Dermis microvascular lymphatic vessel endothelial cell (primary cell): ENCODE measurements at places on chromosomes 6 and 20.

DNA sequence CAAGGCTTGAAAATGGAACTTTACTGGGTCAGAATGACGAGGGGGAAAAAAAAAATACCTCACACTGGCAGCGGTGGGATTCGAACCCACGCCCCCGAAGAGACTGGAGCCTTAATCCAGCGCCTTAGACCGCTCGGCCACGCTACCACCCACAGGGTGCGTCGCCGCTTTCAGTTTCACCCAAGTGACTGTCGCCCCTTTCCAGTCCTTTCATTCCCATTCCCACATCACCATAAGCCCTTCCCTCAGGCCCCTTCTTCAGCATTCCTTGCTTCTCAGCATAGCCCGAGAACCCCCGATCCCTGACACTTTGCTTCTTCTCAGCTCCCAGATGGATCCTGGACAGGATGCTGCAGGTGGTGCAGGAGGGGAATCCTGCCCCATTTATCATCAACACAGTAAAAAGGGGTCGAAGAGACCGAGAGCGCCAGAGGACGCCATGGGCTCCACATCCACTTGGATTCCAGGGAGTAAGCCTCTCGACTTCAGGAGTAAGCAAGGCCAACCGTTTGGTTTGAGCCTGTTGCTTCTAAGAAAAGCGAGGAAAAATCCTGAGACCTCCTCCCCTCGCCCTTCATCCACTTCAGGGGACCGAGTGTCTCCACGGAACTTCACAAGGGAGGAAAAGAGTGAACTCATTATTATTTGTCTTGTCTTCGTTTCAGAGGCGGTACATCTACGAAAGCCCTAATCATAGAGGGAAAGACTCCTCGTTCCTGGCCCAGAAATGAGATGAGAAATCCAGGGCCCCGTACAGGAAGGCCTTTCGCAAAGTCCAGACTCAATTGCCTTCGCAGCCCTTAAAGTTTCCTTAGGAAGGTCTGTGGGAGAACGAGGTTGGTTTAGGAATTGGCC lies 20.0 kb upstream of the TRIM27 start:
- peak; percentile 74 for DNase-seq

- no peak for DNase-seq
Observed at GRCh38 chr6:7647504-7647903, 57.5 kb downstream of the SNRNP48 start.

GRCh38 chr20:2794866-2795447 lies 5.5 kb downstream of the CPXM1 start:
- no peak for DNase-seq

DNA sequence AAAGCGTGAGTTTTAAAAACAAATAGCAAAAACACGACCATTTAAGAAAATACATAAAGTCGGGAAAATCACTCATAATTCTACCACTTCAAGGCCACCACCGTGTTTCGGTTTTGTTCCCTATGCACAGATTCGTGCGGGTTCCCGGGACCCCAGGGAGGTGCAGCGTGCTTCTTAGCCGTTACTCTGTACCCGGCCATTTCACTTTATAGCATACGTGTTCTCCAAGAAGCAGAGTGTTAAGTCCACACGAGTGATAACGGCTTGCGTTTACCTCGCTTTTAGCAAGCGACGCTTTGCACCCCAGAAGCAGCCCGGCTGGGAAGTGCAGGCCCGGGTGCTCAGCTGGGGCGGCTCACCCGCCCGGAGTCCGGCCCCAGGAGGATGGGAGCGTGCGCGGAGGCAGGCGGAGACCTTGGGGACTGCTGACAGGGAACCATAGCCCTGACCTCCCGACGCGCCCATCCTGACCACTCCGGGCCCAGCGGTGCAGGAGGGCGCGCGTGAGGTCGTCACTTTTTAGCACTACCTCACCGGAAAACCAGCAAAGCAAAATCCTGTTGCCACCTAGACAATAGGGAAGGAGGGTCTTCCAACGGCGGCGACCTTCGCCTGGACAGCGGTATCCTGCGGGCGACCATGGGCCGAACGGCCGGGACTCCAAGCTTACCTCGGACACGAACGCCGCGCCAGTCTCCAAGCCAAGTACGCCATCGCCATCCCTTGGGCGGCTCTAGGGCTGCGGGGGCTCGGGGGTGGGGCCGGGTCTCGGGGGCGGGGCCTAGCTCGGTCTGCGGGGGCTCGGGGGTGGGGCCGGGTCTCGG lies at the start of gene ECI2:
Gene ECI2, minus strand, starts transcription at position 735 of the 824 bp plus-strand sequence. Its CDS starts 15 bp downstream, at position 720.
- peak; percentile 18 for DNase-seq

DNA sequence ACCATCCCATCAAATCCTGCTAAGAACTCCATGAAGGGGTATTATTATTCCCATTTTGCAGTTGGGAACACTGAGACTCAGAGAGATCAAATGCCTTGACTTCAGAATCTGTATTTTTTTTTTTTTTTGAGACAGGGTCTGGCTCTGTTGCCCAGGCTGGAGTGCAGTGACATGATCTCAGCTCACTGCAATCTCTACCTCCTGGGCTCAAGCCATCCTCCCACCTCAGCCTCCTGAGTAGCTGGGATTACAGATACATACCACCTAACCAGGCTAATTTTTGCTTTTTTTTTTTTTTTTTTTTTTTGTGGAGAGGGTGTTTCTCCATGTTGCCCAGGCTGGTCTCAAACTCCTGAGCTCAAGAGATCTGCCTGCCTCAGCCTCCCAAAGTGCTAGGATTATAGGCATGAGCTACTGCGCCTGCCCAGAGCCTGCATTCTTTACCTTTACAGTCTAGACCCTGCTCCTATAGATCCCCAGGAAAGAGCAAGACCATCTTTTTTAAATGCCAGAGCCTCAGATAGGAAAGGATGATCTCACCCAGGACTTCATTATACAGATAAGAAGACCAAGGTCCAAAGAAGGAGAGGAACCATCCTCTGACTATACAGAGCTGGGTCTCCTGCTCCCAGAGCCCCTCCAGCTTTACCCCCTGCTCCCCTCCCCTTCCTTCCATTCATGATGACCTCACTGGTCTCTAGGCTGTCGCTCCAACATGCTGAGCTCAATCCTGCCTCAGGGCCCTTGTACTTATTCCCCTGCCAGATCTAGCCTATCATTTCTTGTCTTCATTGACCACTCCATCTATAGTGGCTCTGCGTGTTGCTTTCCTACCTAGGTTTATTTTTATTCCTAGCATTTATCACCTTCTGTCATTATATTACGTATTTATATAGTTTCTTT lies 138.6 kb downstream of the CEBPB start:
- no peak for DNase-seq

- DNase-seq = peak; percentile 88
Observed at GRCh38 chr20:47568019-47568418, 66.3 kb downstream of the NCOA3 start.

GRCh38 chr20:3162080-3162611 lies 2.5 kb upstream of the FASTKD5 start:
- DNase-seq = no peak

DNA sequence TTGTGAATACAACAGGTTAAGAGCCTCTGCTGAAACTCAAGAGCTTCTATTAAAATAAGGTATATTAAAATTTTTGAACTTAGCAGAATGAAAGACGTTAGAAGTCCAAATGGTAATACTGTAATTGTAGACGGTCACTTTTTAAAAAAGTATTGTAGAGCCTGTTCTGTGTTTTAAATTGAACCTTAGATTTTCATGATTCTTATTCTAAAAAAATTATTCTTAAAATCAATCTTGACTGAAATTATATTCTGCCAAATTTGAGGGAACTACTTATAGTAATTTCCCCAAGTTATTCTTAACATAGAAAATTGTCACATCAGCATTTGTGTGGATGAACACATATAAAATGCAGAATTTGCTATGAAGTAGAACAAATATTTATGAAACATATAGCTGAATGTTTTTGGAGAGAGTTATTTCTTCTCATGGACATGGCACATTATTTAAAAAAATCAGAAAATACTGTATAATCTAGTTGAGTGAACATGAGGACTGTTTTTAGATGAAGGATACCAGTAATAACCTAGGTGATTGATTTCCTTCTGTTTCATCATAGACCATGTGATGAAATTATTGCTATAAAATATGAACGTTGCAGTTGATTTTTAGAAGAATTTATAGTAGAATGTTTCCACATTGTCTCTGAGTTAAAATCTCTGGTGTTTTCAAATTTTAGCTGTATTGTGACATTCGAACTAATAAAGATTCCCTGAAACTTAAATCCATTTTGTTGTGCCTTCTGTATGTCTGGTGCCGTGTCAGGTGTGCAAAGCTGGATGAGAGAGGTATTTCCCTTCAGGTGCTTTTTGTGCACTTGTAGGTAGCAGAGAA lies 2.8 kb downstream of the TBPL1 start:
- DNase-seq = no peak

DNA sequence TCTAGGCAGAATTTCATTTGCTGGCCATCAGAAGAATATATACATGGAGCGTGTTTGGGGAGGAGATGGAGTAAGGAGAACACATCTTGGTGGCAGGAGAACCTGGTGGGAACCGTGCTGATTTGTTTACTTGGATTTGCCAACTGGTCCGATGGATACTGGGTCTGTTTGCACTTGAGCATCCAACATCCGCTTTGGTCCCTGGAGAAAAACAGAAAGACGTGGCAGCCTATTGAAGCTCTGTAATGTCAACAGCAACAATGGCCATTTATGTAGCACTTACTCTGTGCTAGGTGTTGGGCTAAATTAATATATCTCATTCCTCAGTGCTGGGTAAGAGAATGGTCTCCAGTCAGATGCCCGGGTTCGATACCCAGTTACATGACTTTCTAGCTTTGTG lies 125.6 kb downstream of the BCAS1 start:
- no peak for DNase-seq

- no peak for DNase-seq
Observed at GRCh38 chr6:162488444-162488843, 239.1 kb downstream of the PRKN start.

DNA sequence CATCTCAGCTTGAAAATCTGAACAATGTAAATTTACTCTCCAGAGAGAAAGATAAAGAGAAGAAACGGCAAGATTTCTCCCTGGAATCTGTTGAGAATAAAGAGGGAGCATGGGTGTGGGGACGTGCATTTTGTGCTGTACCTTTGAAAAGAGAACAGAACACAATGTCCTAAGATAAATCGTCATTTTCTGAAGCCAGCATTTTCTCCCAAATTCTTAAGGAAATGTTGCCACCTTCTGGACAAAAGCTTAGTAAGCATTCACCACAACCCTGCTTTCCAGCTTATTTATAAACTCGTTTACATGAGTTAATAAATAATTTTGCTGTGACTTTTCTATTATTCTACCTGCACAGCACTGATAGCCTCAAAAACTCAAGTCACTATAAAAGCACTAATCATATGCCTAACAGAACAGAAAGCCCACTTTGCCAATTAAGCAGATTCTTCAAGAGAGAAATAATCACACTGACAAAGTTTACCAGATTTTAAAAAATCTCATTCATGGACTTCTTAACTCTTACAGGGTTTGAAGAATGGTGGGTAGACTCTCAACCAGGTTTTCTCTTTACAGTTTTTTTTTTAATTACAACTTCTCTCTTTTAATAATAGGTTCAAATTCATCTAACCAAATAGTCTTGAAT lies 155.8 kb downstream of the MBOAT1 start:
- DNase-seq = peak; percentile 55

GRCh38 chr6:43608310-43608763 lies 20.7 kb downstream of the GTPBP2 start:
- peak; percentile 70 for DNase-seq
